ENCODE measurements at places on chromosomes 5 and 9.

- no peak for DNase-seq
Observed at GRCh38 chr9:129102791-129103594, 7.6 kb downstream of the CRAT start.

GRCh38 chr5:135271533-135272310 is 127.3 kb downstream of the MACROH2A1 start:
- DNase-seq, result peak; percentile 48

DNA sequence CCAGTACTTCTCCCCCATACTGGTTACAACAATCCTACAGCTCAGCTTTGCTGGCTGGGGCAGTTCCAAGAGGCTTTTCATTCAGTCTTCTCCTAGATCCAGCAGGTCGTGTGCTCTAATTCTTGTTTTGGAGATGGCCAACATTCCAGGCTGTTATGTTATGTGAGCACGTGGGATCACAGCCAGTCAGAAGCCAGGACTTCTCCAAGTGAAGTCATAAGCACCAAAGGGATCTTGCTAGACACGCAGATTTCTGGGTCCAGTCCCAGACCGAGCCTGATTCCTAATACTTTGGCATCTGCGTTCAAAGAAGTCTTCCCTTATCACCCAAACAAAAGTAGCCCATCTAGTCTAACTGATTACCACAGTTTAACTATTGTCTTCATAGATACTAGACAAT is 1.4 kb upstream of the LARP1 start:
- DNase-seq, result peak; percentile 94

DNA sequence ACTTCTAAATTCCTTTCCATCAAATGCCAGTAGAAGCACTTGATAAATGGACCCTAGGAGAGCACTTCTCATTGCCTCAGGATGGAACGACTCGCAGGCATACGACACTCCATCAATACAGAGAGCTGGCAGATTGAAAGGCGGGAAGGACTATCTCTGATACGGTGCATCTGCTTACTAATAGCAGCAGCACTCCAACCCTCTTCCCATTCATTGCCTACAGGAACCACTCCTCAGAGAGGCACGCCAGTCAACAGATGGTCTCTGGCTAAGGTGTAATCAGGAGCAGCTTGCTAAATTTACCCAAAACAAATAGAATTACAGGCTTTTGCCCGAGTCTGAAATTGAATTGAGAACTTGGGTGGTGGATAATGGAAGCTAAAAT is 168.1 kb downstream of the EFNA5 start:
- no peak for DNase-seq

GRCh38 chr9:86304236-86304730 is 21.9 kb upstream of the ISCA1 start:
- DNase-seq, result no peak

- peak; percentile 98 for DNase-seq
Observed at GRCh38 chr9:110744715-110745384, 76.3 kb downstream of the MUSK start.

Measured in astrocyte (in vitro differentiated cells and primary cell).